ENCODE measurements at places on chromosomes 1 and 21.

DNA sequence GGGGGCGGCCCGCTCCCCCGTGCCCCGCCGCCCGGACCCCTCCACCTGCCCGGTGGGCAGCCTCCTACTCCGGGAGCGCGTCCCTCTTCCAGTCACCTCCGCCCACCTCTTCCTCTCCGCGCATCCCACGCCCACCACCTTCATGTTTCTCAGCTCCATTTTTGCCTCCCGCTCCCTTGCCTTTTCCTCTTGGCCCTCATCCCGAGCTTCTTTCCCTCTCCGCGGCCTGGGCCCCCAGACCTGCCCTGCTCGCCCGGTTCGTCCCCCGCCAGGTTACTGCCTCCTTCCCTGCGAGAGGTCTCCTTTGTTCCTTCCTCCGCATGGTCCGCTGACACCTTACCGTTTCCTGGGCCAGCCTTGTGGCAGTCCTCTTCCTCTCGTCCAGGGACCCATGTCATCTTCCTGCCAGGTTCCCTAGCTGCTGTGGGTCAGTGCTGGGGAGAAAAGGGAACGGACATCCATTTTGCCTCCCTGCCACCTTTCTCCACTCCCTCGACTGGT, 563 bp downstream of the QSOX1 start:
- peak; percentile 15 for DNase-seq

- peak; percentile 61 for DNase-seq
Measured at GRCh38 chr1:201709564-201710295, 119.2 kb upstream of the IPO9 start.

- no peak for DNase-seq
Measured at GRCh38 chr1:107499139-107499744, 358.4 kb downstream of the NTNG1 start.

DNA sequence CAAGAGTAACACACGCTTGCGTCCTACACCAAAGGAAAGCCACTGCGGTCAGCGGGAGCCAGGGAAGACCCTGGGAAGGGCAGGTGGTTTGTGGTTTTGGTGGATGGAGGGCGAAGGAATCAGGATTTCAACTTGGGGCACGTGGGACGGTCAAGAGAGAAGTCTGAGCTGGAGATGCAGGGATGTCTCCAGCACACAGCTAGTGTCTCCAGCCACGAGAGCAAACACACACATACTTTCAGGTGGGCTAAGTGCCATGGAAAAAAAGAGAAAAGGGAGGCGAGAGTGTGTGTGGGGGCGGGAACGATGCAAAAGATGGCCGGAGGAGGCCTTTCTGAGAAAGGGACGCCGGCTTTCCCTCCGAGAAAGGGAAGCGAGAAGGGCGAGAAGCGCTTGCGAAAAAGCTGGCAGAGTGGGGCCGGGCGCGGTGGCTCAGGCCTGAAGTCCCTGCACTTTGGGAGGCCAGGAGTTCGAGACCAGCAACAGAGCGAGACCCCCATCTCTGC, 1.4 kb upstream of the SRRM1 start:
- DNase-seq = peak; percentile 22

- no peak for DNase-seq
Measured at GRCh38 chr1:41291195-41291594, 49.1 kb upstream of the SCMH1 start.

DNA sequence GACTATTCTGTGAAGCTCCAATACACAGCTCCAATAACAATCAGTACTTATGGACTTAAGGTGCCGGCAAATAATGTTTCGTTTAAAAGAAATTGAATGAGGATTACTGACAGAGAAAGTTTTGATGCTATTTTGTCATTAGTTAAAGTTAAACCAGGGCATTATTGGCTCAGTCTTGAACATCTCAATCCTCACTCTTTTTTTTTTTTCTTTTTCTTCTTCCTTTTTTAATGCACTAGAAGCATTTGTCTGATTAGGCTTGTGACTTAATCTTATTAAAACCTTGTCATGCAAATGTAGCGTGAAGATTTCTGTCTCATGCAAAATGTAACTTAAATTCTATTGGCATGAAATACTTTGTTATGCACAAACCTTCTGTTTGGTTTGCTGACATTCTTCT, 346.8 kb upstream of the ADGRL2 start:
- no peak for DNase-seq

GRCh38 chr1:90402893-90403849, 313.9 kb downstream of the BARHL2 start:
- DNase-seq = no peak

GRCh38 chr1:116291024-116291423, 82.0 kb upstream of the ATP1A1 start:
- DNase-seq = no peak

- no peak for DNase-seq
Measured at GRCh38 chr1:2876846-2877245, 75.4 kb upstream of the TTC34 start.

- DNase-seq = no peak
Measured at GRCh38 chr1:98965394-98965793, 39.3 kb downstream of the PLPPR5 start.

- DNase-seq = no peak
Measured at GRCh38 chr1:172733815-172734214, 74.9 kb downstream of the FASLG start.

DNA sequence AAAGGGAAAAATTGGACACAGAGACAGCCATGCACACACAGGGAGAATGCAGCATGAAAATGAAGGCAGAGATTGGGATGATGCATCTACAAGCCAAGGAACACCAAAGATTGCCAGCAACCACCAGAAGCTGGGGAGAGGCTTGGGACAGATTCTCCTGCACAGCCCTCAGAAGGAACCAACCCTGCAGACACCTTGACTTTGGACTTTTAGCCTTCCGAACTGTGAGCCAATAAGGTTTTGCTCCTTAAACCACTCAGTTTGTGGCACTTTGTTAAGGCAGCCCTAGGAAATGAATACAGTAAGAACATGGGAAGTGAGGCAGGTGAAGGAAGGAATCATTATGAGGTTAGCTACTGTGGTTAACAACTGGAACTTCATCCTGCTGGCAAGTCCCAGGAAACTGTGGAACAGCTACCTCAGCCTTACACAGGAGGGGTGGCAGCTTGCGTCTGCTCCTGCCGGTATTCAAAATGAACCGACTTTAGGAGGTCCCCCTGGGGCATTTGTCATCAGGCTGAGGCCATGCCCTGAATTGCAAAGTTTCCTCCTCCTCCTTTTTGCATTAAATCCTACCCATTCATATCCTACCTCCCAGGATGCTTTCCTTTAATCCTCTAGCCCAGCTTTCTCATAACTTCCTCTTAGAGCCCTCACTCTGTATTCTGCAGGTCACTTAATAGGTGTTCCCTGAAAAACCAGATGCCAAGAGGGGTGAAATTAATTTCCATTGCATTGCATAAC, 15.4 kb downstream of the CD247 start:
- no peak for DNase-seq

DNA sequence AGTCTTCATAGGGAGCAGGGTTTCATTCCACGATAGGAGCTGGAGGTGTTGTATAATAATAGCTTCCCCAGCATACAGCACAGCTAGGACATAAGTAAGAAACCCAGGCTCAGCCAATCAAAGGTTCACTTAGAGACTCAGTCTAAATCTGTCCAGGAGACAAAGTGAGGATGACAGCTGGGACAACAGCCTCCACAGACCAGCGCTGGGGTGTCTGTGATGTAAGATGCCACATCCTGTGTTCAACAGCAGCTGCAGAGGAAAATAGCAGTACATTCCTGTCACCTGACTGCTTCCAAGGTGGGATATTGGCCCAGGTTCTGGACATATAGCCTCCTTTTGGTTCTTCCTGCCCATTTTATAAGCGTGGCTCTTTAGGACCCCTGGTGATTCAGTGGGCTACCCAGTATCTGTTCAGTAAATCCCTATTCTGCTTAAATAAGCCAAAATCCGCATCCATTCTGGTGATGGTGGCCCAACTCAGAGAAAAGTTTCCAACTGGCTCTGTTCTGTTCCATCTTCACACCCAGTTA, 176.8 kb upstream of the SYT6 start:
- DNase-seq = no peak

DNA sequence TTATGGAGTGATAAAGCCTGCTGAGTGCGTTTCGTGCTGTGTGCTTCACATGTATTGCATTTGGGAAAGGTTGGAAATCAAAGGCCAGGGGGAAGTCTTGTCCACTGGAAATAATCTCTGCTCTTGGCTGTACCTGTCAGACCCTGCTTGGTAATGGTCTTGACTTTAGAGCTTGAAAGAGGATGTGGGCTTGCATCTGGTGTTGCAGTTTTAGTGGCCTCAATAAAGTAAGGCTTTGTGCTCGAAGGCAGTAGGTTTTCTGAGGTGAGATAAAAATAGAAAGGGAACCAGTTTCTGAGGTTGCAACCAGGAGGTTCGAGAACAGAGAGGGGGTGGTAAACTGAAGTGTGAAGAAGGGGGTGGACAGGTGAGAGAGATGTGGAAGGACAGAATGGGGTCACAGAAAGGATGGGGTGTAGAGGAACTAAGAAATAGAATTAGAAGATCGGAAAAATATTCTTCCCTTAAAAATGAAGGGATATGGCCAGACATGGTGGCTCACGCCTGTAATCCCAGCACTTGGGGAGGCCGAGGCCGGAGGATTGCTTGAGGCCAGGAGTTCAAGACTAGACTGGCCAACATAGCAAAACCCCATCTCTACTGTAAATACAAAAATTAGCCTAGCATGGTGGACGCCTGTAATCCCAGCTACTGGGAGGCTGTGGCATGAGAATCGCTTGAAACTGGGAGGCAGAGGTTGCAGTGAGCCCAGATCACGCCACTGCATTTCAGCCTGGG, 1.5 kb downstream of the S100PBP start:
- DNase-seq = no peak

- peak; percentile 14 for DNase-seq
Measured at GRCh38 chr1:244599937-244600350, 53.0 kb upstream of the DESI2 start.

DNA sequence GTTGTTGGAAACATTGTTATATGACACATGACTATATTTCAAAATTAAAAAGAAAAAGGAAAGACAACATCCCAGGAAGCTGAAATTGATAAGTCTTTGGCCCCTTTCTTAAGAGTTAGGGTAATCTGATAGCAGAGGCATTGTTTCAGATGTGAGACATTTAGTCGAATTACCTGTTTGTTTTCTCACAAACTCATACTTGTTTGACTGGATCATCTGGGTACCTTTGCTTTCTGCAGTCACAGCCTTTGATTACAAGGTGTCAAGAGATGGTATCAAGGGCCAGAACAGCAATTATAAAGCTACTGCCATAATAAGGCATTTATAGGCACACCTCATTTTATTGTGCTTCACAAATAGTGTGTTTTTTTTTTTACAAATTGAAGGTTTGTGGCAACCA, 136.3 kb downstream of the DUSP10 start:
- DNase-seq = no peak

DNA sequence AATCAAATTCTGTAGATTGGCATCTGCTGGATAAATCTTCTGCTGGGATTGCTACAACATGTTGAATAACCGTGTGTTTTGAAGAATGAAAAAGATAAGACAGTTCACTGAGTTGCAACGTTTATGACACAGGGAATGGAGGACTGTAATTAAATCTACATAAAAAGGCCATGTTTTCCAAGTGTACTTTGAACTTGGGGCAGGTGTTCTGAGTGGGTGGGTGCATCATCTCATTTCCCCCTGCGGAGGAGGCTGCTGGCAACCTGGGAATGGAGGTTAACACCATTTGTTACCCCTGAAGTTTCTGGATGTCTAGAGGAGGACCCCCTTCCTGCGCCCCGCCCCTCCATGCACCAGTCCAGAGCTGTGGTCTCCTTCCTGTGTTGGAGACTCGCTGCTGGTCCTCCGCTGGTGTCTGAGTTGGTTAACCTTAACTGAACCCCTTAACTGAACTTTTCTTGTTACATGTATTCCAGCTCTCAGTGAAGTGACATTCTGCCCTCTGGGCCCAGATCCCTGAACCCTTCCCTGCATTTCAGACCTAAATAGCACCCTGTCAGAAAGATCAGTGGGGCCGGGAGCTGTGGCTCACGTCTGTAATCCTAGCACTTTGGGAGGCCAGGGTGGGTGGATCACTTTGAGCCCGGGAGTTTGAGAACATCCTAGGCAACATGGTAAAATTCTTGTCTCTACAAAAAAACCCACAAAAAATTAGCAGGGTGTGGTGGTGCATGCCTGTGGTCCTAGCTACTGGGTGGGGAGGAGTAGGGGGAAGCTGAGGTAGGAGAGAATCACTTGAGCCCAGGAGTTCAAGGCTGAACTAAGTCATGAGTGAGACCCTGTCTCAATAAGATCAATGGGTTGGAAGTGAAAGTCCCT, 31.8 kb downstream of the UCK2 start:
- DNase-seq = no peak

DNA sequence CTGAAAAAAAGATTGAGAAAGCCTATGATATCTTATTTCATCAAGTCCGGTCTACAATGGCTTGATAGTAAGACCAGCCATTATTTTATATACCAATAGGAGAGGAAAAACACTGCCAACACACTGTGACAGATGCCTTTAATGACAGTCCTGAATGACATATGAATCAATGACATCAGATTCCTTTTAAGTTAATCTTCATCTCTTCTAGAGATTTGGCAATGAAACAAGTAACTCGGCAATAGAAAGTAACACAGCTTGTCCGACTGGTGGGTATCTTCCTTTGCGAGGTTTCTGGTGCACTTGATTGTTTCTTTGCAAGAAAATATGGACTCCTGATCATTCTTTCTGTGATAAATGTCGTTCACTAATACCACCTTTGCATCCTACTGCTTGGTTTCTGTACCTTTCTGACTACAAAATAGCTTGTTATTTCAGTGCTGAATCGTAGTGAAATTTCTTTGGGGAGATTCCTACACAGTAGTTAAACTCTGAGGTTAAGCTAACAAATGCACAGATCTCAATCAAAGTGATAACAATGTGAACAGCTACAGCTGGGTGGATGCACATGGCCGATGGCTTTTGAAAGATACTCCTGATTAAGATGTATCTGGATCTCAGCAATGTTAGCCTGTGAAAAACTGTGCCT, 104.7 kb downstream of the MRPS6 start:
- no peak for DNase-seq

DNA sequence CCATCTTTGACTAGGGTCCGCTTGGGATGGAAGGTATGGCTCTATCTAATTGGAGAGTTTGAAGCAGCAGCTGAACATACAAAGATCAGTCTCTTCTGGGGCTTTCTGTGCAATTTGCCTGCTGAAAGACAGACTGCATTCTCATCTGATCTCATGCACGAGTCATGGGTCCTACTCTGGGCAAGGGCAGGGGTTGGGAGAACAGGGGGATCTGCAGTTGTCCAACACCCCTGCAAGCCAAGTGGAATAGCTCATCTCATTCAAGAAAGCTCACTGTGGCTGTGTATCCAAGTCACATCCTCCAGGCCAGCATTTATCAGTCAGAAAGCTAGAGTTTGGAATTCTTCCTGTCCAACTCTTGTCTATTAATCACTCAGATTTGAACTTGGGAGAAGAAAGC, 177.2 kb upstream of the C8B start:
- DNase-seq = no peak

DNA sequence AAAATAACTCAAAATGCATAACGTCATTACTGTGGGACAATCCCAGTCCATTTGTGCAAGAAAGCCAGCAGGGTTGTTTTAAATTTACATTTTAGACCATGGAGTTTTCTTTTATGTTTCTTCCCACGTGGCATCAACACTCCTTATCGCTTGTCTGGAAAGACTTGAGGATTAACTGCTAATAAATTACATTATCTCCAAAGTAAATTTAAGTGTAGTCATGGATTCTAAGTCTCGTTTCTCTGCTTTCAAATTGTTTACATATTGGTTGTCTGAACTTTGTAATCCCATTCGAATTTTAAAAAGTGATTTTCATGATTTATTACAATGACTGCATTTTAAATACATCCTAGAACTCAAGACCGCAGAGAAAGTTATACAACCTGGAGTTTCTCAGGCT, 119.3 kb upstream of the ADAMTS5 start:
- no peak for DNase-seq

Data from stimulated activated CD4-positive, alpha-beta T cell treated with anti-CD3 and anti-CD28 coated beads, Interleukin-2, amount 100 ng/mL, for 48 hours (primary cell).